ENCODE measurements at places on chromosomes 16 and 17.

DNA sequence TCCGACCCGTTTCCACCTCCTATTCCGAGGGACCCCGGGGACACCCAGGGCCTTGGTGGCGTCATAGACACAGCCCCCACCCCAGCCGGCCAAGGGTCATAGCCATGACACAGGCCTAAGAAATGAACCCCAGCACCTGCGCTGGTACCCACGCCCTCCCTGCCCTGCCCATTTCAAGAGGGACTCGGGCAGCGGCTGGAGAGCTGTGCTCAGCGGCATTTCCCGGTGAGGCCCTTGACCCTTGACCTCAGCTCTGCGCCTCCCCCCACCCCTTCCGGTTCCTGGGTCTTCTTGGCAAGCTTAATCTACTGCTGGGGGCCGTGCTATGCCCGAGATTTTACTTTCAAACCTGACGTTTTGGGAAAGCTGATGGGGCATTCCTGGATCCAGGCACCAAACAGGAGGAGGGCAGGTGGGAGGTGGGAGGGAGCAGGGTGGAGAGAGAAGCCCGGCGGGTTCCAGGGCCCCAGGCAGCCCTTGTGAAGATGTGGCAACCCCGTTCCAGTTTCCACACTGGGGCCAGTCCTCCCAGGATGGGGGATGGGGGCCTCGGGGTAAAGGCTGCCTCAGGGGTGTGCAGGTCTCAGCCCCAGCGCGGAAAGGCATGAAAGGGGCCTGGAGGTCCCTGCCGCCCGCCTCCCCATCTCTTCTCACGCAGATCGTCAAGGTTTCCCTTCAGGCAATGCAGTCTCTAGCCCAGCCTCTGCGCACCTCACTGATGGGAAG is at the start of gene SLC22A31:
TSS of gene SLC22A31 (minus strand) at position 414 of the 726 bp plus-strand sequence. CDS start at position 378, 36 bp downstream.
- DNase-seq, result no peak

DNA sequence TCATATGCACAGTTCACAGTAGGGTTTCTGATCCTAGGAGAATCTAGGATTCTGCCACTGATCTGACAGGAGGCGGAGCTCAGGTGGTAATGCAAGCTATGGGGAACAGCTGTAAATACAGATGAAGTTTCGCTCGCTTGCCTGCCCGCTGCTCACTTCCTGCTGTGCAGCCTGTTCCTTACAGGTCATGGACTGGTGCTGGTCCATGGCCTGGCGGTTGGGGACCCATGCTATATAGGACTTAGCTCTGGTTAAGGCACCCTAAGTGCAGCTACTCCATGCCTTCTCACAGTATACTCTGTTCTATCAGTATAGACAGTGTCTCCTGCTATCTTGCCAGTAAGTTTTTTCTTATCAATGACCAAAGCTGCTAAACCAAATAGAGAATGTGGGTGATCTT is 2.4 kb downstream of the MPHOSPH6 start:
- no peak for DNase-seq

DNA sequence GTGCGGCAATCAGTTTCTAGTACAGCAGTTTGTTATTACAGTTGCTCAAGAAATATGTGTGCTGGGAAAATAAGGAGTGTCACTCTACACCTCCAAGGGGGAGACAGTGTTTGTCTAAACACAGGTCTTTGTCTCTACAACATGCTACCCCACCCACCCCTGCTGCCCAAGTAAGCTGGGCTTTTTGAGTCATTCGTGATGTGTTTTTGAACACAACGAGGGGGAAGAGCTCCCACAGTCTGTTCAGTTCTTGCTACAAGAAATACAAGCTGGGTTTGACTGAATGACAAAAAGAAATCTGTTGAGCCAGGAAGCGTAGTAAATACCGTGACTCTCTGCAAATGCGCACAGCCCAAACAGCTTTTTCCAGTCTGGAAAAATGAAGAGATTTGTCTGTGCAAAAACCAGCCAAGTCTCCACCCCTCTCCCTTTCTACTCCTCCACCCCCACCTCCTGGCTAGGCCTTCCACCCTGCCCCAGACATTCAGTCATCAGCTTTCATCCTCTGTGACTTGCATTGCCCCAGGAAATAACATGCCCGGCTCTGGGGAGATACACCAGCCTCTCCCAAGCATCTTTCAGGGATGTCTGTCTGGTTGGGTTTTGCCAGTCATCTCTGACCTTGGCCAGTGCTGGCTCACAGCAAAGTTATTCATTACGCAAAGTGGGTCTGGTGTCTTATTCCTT is 25.7 kb downstream of the CHD9 start:
- DNase-seq, result no peak

GRCh38 chr17:78759203-78759968 is 22.7 kb downstream of the CYTH1 start:
- peak; percentile 69 for DNase-seq

- DNase-seq, result no peak
Observed at GRCh38 chr17:74670329-74670728, 42.4 kb downstream of the CD300LF start.
